ENCODE measurements at places on chromosomes 13 and 19.

DNA sequence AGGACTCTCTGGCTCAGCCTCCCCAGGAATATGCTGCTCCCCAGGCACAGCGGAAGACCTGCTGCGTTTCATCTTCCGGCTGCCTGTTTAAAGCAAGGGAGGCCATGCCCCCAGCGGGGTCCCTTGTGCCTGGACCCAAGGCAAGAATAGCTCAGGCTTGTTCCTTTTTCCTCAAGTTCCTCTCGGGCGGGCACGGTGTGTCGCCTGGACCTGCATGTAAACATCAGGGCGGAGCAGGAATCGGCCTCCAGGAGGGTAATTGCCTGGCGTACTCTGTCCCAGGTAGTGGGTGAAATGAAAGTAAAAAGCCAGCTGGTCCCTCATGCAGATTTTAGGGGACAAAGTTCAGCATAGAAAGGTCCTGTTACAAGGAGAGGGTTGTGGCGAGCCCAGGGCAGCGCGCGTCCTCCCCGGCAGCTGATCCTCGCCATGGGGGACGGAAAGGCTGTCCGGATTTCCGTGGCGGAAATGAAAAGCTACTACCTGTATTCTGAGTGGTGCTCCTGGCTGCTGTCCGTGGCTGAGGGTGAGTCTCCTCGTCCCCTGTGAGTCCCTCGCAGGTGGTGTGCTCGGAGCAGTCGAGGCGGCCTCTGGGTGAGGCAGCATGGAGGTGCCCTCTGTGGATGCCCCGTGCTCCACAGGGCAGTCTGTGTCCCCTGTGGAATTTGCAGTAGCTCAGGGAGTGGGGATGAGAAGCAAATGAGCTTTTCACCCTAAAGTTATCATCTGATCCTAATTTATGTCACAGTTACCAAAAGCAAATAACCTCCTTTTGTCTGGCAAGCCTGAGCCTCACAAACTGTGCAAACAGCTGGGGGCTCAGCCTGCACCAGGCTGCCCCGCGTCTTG lies 16.2 kb downstream of the MCF2L start:
- DNase-seq: no peak

DNA sequence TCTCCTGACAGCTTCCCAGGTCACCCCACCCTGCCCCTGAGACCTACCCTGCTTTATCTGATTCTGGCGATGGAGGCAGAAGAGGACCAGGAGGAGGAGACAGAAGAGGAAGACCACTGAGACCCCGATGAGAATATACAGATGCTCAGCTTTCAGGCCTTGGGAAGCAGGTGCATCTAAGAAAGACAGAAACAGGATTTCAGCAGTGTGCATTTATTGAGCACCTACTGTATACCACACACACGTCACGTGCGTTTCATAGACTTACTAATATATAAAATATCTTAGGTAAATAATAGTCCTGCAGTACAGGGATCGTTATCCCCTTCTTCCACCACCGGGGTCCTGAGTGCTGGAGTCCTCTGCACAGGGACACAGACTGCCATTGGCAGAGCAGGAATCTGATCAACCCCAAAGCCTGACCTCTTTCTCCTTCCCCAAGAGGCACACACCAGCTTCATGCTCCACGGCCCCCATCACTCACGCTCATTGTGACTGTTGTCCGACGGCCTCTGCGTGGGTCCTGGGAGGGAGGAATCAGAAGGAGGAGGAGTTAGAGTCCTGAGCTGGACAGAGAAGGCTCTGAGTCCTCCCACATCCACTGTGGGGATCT lies 8.2 kb downstream of the LAIR1 start:
- no peak for DNase-seq

DNA sequence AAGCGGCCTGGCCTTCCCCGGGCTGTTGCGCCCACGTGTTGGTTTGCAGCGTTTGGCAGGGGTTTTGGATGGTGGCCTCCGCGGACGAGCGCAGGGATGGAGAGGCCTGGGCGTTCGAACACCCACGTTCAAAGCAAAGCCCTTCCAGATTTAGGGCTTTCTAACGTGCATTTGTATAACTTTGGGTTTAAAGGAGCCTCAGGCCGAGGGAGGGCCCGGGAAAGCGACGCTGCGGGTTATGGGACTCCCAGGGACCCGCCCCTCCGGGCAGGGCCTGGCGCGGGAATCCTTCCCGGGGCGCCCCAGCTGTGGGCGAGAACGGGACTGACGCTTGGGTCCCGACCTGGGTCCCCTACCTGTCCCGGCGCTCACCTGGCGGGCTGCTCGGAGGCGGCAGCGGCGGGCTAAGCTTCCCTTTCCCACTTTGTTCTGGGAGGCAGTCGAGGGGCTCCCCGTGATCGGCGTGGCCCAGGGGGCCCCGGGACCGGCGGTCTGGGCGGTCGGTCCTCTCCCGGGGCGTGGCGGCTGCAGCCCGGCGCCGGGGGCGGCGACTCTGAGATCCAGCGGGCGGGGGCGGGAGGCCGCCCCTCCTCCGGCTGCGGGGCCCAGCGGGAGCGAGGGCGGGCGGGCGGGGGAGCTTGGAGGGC lies at the start of gene FBXO17:
TSS of gene FBXO17 (minus strand) at position 529 of the 647 bp plus-strand sequence. CDS start 25,423 bp downstream, outside the sequence.
- DNase-seq: no peak

DNA sequence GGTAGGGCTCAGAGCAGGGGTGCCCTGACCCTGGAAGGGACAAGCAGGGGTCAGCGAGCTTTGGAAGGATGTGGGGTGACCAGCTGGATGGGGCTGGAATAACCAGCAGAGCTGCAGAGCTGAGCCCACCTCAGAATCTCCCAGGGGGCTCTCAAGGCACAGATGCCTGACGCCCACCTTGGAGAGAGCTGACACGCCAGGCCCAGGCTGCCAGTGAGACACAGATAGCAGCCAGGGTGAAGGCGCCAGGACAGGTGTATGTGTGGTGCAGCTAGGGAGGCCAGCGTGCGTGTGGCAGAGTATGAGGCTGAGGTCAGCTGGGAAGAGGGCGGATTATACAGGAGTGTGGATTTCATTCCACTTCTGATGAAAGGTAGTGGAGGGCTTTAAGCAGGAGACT lies 8.9 kb downstream of the AP1M1 start:
- DNase-seq: no peak

GRCh38 chr13:28624707-28625432 lies 34.1 kb upstream of the POMP start:
- no peak for DNase-seq

DNA sequence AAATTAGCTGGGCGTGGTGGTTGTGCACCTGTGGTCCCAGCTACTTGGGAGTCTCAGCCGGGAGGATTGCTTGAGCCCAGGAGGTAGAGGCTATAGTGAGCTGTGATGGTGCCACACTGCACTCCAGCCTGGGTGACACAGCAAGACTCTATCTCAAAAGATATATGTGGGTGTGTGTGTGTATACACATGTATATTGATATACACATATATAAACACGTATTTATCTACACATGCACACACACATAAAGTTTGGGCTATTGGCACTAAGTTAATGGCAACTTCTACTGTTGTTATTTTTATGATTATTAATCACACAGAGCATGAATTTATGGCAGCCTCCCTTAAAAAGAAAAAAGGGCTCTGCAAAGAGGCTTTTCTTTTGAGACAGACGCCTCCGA lies 27.1 kb upstream of the ABCC4 start:
- no peak for DNase-seq

GRCh38 chr13:95226932-95227695 lies 74.1 kb downstream of the ABCC4 start:
- DNase-seq: peak; percentile 20

GRCh38 chr13:29597706-29598105 lies 2.2 kb upstream of the SLC7A1 start:
- DNase-seq: no peak

- no peak for DNase-seq
These were observed 57.7 kb downstream of the ATP8A2 start for GRCh38 chr13:25429466-25429865.
